ENCODE measurements at places on chromosomes 2 and 18. TPM values are rescaled to one million over a fixed set of nuclear protein-coding genes. Genes with fewer than 3 reads are reported as not detected.

The GPR45 gene
- not detected for total RNA-seq

The KCNE4 gene
- 11.0 TPM for total RNA-seq

The ZEB2 gene
- 91.0 TPM for total RNA-seq

The TACR1 gene
- not detected for total RNA-seq

The IMMT gene
- total RNA-seq: 37.5 TPM

The NAT8 gene
- total RNA-seq: not detected

The REV1 gene
- 32.1 TPM for total RNA-seq

The CPLX4 gene
- not detected for total RNA-seq

The CHRNA1 gene
- 0.33 TPM for total RNA-seq

The CDK15 gene
- total RNA-seq: 1.3 TPM

The NEMP2 gene
- total RNA-seq: 6.3 TPM

The KLF7 gene
- total RNA-seq: 12.9 TPM

The KIF1A gene
- total RNA-seq: not detected

The CD226 gene
- 0.33 TPM for total RNA-seq

The SNED1 gene
- 39.5 TPM for total RNA-seq

The PDE11A gene
- not detected for total RNA-seq

The FSIP2 gene
- total RNA-seq: 0.26 TPM

The NOL4 gene
- total RNA-seq: not detected

The PTPRN gene
- 3.5 TPM for total RNA-seq

Data from fibroblast of lung (primary cell).